ENCODE measurements at places on chromosomes 13 and 19.
A peak's percentile ranks its signal among the peaks of the same experiment; 100 is the strongest.

DNA sequence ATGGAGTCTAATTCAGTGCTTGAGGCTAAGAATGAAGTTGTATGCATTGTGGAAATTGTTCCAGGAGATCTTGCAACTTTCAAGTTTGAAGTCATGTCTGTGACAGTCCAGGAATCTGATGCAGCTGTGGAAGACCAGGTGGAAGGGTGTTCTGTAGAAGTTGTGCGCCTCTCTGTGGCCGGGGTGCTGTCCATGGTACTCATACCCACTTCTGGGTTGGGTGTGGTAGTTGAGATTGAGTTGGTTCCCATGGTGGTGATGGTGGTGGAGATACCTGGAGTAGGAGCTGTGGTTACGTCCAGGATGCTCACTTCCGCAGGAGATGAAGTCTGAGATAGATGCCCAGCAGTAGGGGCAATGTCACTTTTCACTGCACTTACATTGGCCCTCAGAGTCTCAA, 44.3 kb downstream of the MUC16 start:
- DNase-seq: no peak

- no peak for DNase-seq
Measured at GRCh38 chr19:28644169-28644775, 568.7 kb downstream of the UQCRFS1 start.

DNA sequence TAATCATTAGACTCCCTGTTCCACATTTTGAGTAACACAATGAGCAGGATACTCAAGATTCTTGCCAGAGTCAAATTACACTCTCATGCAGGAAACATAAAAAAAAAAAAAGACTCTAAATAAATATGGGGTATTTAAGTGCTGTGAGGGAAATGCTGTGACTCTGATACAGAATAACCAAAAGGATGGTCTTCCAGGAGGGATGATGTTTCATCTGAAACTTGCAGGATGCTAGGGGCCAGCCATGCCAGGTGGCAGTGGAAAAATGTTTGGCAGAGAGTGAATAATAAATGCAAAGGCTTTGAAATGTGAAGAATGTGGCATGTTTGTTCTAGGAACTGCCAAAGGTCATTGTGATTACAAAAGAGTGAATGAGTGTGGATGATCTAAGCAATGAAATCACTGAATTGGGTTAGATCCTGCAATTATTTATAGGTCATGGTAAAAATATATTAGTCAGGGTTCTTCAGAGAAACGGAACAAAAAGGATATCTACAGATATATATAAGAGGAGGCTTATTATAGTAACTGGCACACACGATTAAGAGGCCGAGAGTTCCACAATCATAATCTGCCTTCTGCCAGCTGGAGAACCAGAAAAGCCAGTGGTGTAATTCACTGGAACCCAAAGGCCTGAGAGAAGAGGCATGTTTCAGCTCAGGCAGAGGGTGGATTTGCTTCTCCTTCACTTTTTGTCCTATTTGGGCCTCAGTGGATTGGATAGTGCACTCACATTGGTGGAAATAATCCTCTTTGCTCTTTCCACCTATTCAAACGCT, 1832.8 kb upstream of the MIR17HG start:
- no peak for DNase-seq

GRCh38 chr13:51976423-51976822, 34.8 kb downstream of the ATP7B start:
- no peak for DNase-seq

- DNase-seq: no peak
Measured at GRCh38 chr13:105452895-105453294, 1082.6 kb downstream of the EFNB2 start.

DNA sequence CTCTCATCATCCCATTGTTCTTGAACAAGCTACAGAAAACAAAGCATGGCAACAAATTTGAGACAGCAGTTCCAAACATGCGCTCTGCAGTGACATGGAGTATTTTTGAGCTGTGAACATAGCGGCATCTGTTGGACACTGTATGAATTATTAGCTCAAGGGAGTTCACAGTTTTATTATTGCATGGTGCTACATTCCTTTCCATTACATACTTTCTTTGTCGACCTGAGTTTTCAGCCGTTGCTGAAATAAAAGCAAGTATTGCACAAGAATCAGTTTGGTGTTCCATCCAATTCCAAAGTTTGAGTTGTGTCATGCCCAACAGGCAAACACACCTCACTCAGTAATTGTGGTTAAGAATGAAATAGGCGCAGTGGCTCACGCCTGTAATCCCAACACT, 30.1 kb upstream of the METTL21C start:
- DNase-seq: peak; percentile 40

- no peak for DNase-seq
Measured at GRCh38 chr19:35316560-35316959, 12.4 kb upstream of the CD22 start.

GRCh38 chr19:46629546-46630025, 4.7 kb upstream of the PTGIR start:
- DNase-seq: no peak

DNA sequence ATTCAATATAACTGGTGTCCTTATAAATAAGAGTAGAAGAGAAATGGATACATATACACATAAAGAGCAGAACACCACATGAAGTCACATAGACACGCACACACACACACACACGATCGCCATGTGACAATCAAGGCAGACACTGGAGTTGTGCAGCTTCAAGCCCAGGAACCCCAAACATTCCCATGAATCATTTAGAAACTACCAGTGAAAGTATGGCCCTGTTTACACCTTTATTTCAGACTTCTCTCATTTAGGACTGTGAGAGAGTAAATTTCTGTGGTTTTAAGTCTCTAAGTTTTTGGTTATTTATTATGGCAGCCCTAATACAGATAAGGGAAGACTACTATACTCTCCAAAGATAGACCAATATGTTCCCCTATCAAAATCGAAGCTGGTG, 20.4 kb upstream of the TNFSF13B start:
- no peak for DNase-seq

DNA sequence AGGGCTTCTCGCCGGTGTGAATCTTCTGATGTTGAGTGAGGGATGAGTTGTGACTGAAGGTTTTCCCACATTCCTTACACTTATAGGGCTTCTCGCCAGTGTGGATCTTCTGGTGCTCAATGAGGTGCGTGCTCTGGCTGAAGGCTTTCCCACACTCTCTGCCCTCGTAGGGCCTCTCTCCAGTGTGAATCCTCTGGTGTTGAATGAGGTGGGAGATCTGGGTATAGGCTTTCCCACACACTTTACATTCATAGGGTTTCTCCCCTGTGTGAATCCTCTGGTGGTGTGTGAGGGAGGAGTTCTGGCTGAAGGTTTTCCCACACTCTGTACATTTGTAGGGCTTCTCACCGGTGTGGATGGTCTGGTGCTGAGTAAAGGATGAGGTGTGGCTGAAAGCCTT, 33.2 kb downstream of the ZNF473 start:
- DNase-seq: no peak

DNA sequence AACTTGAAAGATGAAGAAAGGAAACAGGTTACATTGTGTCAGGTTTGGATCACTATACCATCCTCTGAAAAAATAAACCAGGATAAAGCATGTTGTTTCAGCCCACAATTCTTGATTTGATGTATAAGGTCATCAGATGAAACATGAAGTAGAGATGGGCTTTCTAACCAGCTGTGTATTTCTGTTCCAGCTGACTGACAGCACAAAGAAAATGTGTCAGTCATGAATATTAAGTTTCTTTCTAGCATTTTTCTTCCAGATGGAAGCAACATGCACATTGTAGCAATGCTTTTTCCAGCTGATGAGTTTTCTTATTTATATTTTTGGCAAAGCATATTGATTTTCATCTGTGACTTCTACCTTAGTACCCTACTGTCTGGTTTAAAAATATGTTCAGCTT, 199.6 kb downstream of the OXGR1 start:
- DNase-seq: no peak

DNA sequence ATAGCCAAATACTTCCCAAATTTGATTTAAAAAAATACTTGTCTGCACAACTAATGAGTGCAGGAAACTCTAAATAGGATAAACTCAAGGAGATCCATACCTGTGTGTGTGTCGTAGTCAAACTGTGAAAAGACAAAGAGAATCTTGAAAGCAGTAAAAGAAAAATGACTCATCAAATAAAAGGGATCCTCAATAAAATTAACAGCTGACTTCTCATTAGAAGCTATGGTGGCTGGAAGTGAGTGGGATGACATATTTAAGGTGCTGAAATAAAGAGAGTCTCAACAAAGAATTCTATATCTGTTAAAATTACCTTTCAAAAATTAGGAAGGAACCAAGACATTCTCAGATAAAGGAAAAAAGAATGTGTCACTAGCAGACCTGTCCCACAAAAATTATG, 13.7 kb downstream of the RNASEH2B start:
- no peak for DNase-seq

DNA sequence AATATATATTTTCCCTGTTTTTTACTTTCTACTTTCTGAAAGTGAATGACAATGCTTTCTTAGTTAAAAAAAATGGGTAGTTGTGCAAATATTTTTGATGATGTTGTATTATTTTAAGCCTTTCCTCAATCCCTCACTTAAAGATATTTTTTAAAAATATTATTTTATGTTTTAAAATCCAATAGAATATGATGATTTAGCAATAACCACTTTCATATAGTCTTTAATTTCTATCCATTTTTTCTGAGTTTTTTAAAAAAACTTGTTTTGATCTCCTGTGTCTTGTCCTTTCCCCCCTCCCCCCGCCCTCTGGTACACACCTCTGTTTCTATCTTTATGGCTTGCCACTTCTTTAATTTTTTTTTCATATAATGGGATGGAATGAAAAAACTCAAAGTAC, 362.0 kb upstream of the SLITRK6 start:
- no peak for DNase-seq

DNA sequence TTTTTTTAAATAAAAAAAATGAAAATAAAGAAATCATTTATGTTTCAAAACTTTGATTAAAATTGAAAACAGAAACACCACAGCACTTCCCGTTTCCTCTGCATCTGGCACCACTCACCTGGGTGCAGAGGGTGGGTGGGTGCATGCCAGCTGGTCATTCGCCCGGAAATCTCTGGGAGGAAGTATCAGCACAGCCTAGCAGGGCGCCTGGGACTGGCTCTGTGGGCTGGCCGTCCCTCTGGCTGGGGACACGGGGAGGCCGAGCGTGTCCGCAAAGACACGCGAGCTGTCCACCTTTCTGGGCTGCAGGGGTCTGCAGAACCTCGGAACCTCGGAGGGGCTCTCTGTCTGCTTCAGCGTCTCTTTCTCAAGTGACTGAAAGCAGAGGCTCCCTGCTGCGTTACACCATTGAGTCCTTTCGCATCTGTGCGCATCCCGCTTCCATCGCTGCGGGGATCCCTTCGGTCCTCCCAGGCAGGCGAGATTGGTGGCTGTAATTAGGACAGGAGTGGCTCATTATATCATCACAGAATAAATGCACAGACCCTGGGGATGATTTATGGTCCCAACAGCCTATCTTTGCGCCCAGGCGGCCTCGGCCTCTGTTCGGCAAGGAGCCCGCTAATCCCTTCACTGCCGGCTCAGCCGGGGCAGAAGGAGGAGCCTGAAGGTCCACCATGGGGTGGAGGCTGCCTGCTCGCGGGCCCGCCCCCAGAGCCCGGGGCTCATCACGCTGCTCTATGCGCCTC, 17.2 kb downstream of the CRTC1 start:
- DNase-seq: peak; percentile 93

- peak; percentile 14 for DNase-seq
Measured at GRCh38 chr19:7737215-7737614, 5.3 kb upstream of the CLEC4G start.

DNA sequence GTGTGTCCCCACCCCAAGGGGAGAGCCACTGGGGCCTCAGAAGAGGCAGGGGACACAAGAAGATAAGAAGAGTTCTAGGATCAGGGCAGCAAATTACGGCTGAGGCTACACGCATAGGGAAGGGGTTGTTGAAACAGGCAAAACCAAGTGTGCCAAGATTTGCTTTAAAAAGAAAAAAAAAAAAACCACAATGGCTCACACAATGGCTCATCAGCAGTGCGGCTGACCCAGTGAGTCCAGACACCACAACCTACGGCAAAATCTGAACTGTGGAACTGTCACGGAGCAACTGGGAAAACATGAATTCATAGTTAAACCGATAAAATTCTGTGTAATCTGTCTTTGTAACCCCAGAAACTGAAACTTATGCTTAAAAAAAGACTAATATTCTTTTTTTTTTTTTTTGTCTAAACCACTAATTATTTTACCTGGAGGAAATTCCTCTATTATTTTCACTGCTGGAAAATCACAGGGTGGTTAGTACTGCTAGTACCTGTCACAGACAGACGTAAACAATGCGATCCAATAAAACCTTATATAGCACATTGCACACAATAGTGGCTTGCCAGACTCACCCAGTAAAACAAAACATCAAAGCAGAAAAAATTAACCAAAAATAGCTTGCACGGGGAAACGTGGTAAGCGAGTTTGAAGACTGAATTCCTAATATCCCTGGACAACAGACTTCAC, 325.4 kb upstream of the TSHZ3 start:
- DNase-seq: no peak

GRCh38 chr19:6947745-6948144, 60.4 kb downstream of the ADGRE1 start:
- DNase-seq: no peak

- no peak for DNase-seq
Measured at GRCh38 chr13:34561033-34561432, 381.0 kb upstream of the NBEA start.

GRCh38 chr19:42153672-42154433, 21.6 kb upstream of the POU2F2 start:
- DNase-seq: no peak

GRCh38 chr13:27921421-27921960, 1.7 kb downstream of the PDX1 start:
- DNase-seq: no peak

DNA sequence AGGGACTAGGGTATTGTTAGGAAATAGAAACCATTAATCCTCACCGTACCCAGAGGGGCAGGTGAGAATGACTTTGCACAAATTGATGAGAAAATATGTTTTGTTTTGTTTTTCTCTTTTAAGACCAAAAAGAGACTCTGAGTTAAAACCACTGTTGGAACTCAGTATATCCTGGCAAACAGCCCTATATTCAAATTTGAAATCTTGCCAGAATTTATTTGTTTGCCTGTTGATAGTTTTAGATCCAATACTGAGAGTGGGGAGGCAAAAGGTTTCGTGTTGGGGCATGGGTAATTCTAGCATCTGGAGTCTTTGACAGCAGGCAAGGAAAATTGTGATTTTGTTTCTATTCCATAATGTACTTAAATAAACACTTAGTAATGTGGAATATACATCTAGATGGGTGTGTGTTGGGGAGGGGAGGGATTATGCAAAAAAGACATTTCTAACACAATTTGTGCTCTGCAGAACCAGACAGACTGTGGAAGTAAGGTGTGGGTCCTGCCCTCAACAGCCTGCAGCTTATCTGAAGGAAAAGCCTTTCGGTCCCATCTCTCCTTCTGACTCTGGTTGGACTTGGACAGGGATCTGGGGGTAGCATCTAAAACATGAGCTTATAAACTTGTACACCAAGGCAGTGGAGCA, 190.7 kb downstream of the OXGR1 start:
- DNase-seq: no peak

GRCh38 chr13:18943273-18943672, 238.4 kb downstream of the TUBA3C start:
- DNase-seq: no peak

- no peak for DNase-seq
Measured at GRCh38 chr13:30148786-30149185, 158.6 kb downstream of the KATNAL1 start.

Data from posterior cingulate gyrus (tissue), 11 donors.